ENCODE measurements at places on chromosomes 5 and 9. TPM values are rescaled to one million over a fixed set of nuclear protein-coding genes. Genes with fewer than 3 reads are reported as not detected.

- H3K4me1 ChIP-seq = peaks cover 37% of the 10 kb centered on the region
- peaks cover 8% of the 10 kb centered on the region for H3K36me3 ChIP-seq
- H3K27ac ChIP-seq = peak overlapping the region; percentile 99
- H3K4me3 ChIP-seq = peak overlapping the region; percentile 65
Measured at GRCh38 chr9:105064248-105065097, 136.5 kb upstream of the ABCA1 start.

- no peak for DNase-seq
- no peak overlapping the region for H3K4me3 ChIP-seq
- peaks cover 28% of the 10 kb centered on the region for H3K4me1 ChIP-seq
- peaks cover 3% of the 10 kb centered on the region for H3K27me3 ChIP-seq
- no peaks in the 10 kb centered on the region for H3K36me3 ChIP-seq
- peak overlapping the region; percentile 14 for H3K27ac ChIP-seq
Measured at GRCh38 chr5:139064613-139065012, 133.6 kb downstream of the SIL1 start.

GRCh38 chr5:67021521-67021920 is 175.1 kb downstream of the CD180 start:
- H3K4me3 ChIP-seq = no peak overlapping the region
- no peak overlapping the region for H3K27ac ChIP-seq
- H3K4me1 ChIP-seq = peaks cover 11% of the 10 kb centered on the region
- no peak for DNase-seq
- H3K36me3 ChIP-seq = no peaks in the 10 kb centered on the region

DNA sequence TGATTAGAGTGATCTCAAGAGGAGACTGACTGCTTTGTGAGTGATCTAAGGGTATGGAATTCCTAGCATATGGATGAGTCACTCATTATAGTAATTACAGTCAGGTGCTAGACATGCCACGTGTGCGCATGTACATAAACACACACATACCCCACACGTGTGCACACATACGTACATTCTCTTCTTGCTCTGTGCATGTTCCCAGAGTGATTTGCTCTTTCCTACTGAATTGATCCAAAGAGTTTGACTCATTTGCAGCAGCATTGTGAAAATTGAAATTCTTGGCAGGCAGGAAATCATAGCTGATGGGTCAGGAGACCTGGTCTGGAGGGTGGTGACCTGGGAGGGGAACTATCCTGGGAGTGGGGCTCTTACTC is 63.8 kb downstream of the ANGPTL2 start:
- H3K4me3 ChIP-seq = no peak overlapping the region
- no peaks in the 10 kb centered on the region for H3K36me3 ChIP-seq
- H3K27me3 ChIP-seq = no peaks in the 10 kb centered on the region

GRCh38 chr9:34612788-34613390 is 992 bp upstream of the RPP25L start:
- peaks cover 2% of the 10 kb centered on the region for H3K27me3 ChIP-seq
- H3K4me1 ChIP-seq = peaks cover 11% of the 10 kb centered on the region
- H3K27ac ChIP-seq = peak overlapping the region; percentile 87
- peak overlapping the region; percentile 84 for H3K4me3 ChIP-seq
- no peaks in the 10 kb centered on the region for H3K36me3 ChIP-seq
- DNase-seq = peak; percentile 82

- H3K27me3 ChIP-seq = peaks cover 1% of the 10 kb centered on the region
- no peaks in the 10 kb centered on the region for H3K36me3 ChIP-seq
- H3K27ac ChIP-seq = no peak overlapping the region
- H3K4me1 ChIP-seq = no peaks in the 10 kb centered on the region
- no peak overlapping the region for H3K4me3 ChIP-seq
Measured at GRCh38 chr5:147551677-147552076, 41.8 kb upstream of the DPYSL3 start.

DNA sequence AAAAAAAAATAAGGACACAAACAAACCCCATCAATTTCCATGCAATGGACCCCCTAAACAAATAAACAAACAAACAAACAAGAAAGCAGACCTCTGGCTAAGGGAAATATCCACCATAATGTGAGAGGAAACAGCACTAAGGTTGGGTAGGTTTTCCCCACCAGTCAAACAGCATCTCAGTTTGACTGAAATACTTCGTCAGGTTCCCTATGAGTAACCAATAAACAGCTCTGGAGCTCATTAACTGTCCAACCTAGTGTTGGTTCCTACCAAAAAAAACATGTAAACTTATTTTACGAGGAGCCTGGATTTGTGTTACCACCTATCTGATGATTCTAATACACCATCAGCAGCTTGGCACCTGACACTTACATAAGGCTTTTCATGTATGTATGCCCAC is 198.5 kb upstream of the TARS1 start:
- H3K4me3 ChIP-seq = no peak overlapping the region
- no peak for DNase-seq
- H3K27me3 ChIP-seq = no peaks in the 10 kb centered on the region
- H3K36me3 ChIP-seq = no peaks in the 10 kb centered on the region

- H3K4me3 ChIP-seq = no peak overlapping the region
- H3K4me1 ChIP-seq = no peaks in the 10 kb centered on the region
Measured at GRCh38 chr5:65157906-65158603, 323.7 kb downstream of the ADAMTS6 start.

DNA sequence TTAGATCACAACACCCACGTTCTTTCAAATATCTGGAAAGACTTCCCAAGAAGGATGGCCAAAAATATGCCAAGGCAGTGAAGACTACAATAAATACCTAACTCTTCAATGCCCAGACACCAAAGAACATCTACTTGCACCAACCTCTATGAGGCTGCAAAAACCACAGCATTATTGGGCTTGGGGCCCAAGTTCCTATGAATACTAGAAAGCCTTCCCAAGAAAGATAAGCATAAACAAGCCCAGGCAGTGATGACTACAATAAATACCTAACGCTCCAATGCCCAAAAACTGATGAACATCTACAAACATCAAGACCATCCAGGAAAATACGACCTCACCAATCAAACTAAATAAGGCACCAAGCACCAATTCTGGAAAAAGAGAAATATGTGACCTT is 41.3 kb downstream of the AP3B1 start:
- H3K4me1 ChIP-seq = no peaks in the 10 kb centered on the region
- H3K27me3 ChIP-seq = no peaks in the 10 kb centered on the region
- H3K36me3 ChIP-seq = peaks cover 21% of the 10 kb centered on the region
- DNase-seq = no peak

- no peaks in the 10 kb centered on the region for H3K27me3 ChIP-seq
- H3K27ac ChIP-seq = no peak overlapping the region
- no peaks in the 10 kb centered on the region for H3K4me1 ChIP-seq
Measured at GRCh38 chr9:69818750-69819345, 1.8 kb upstream of the CFAP95 start.

GRCh38 chr5:100026606-100027005 is 508.6 kb upstream of the FAM174A start:
- no peaks in the 10 kb centered on the region for H3K36me3 ChIP-seq
- H3K27me3 ChIP-seq = no peaks in the 10 kb centered on the region
- DNase-seq = no peak
- H3K4me3 ChIP-seq = no peak overlapping the region

- DNase-seq = no peak
- no peak overlapping the region for H3K4me3 ChIP-seq
- H3K27ac ChIP-seq = no peak overlapping the region
- no peaks in the 10 kb centered on the region for H3K27me3 ChIP-seq
Measured at GRCh38 chr5:108321341-108321740, 60.6 kb downstream of the FBXL17 start.

DNA sequence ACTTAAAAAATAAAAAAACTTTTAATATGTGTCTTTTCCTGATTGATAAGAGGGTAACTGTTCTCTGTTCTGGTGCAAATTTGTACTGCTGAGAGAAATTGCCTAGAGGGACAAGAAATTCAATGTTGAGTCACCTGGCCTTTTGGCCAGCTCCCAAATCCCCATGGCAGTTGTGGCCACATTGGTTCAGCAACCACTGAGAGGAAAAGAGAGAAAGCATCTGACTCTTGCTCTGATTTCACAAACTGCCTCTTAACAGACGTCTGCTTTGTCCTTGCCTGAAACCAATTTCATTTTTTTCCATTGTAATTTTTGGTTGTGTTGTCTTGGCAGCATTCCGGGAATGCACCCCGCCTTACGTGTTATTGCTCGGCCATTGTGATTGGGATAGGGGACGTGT is 42.4 kb downstream of the NTRK2 start:
- H3K36me3 ChIP-seq = no peaks in the 10 kb centered on the region
- peaks cover 3% of the 10 kb centered on the region for H3K27me3 ChIP-seq
- H3K4me1 ChIP-seq = peaks cover 7% of the 10 kb centered on the region
- H3K4me3 ChIP-seq = no peak overlapping the region

DNA sequence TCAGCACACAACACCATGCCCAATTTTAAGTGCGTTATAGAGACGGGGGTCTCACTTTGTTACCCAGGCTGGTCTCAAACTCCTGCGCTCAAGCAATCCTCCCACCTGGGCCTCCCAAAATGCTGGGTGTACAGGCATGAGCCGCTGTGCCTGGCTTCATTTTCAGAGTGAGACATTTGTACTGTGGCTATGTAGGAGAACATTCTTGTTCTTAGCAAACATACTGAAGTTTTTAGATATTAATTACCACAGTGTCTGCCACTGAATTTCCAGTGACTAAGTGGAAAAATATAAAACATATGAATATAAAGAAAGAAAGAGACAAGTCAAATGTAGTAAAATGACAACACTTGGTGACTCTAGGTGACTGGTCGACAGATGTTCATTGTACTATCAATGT is 20.9 kb downstream of the BTNL9 start:
- H3K4me3 ChIP-seq = no peak overlapping the region
- DNase-seq = no peak
- H3K4me1 ChIP-seq = peaks cover 14% of the 10 kb centered on the region
- peaks cover 9% of the 10 kb centered on the region for H3K36me3 ChIP-seq
- H3K27me3 ChIP-seq = peaks cover 16% of the 10 kb centered on the region

DNA sequence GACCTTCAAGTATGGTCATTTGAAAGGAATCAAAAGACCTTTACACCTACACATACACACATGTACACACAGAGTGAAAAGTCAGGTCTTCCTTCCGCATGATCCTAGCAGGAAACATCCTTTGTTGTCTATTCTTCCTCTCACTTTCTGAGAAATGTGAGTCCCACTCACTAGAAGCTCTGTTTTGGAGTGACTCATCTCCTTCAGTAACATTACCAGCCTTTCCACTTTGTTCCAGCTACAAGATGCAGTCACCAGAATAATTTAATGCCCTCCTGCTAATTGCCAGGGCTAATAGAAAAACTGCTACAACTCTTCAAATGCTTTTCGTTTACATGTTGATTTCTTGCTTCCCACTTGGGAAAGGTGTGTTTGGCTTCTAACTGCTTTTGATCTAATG is 417.3 kb downstream of the RASEF start:
- DNase-seq = no peak
- no peak overlapping the region for H3K27ac ChIP-seq
- no peaks in the 10 kb centered on the region for H3K4me1 ChIP-seq
- no peaks in the 10 kb centered on the region for H3K27me3 ChIP-seq

The CEMIP2 gene
- total RNA-seq = 122 TPM

The ADAMTS12 gene
- 0.54 TPM for total RNA-seq

The MCIDAS gene
- total RNA-seq = not detected

The NDUFAF2 gene
- 14.2 TPM for total RNA-seq

The LCN6 gene
- total RNA-seq = not detected

The RGS7BP gene
- 0.27 TPM for total RNA-seq

The BASP1 gene
- total RNA-seq = 832 TPM

The MYOZ3 gene
- total RNA-seq = 0.64 TPM

The RPL12 gene
- 475 TPM for total RNA-seq
